ENCODE measurements at places on chromosomes 3 and 15.

DNA sequence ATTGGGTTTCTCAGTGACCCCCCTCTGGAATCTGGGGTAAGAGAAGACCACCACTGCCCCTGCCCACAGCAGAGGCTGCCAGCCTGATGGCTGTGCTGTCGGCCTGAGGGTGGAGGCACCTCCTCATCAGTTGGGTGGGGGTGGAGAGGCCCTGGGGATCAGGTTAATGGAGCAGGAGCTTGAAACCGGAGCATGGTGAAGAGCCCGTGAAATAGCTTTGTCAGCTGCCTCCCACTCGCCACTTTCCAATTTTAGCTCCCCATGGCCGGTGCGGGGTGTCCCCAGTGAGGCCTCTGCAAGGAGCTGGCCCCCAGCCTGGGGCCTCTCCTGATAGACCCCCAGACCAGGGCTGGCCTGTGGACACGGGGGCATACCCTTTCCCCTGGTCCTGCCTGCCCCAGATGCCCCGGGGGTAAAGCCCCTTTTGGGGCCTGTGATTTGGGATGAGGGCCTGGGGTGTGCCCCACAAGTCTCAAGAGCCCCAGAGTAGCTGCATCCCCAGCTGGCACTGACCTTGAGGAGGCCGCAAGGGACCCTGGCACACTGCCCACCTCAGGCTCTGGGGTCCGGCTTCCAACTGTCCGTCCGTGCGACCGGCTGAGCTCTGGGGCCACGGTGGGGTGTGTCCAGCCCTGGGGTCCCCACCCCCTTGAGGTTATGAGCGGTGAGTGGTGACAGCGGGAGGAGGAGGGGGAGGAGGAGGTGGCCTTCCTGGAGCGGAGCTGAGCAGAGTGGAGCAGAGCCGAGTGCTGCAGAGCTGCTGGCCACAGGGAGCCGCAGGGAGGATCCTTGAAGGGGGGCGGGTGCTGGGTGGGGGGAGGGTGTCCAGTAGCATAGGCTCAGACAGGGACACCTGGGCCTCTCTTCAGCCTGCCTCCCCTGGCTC, at the start of gene HHATL:
HHATL (minus strand) TSS at position 733 of the 886 bp plus-strand sequence. CDS start 1,972 bp downstream, outside the sequence.
- no peak for DNase-seq

DNA sequence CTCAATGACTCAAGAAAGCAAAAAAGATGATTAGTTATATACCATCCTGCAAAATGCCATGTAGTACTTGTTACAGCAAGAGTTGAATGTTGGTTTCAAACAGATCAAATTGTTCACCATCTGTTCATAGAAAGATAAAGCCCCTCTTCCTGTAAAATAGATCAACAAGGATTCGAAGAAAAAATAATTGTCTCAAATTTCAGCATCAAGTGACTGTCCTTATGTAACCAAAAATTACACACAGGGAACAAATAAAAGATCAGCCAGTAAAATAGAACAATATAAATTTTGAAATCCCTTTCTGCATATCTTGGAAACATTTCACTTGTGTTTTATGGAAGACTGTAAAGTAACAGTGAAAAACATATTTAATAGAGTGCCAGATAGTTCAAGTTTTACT, 165.1 kb upstream of the STAC start:
- no peak for DNase-seq

- no peak for DNase-seq
Measured at GRCh38 chr3:27166888-27167287, 202.3 kb downstream of the NEK10 start.

DNA sequence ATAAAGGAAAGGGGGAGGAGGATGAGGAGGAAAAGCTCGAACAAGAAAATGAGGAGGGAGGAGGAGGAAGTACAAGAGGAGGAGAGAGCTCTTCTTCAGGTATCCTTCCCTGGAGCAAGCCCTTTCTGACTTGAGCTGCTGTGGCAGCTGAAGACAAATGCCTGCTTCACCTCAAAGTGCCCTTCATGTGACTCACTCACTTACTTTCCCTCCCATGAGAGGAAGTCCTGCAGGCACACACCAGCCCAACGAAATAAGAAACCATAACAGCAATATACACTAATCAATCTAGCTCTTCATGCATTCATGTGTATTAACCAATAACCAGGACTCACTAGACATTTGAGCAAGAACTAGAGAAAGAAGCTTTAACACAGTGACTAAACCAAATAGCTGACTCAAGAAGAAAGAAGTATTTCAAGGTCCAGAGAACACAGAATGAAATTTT, 251.9 kb downstream of the IGSF11 start:
- DNase-seq, result no peak

DNA sequence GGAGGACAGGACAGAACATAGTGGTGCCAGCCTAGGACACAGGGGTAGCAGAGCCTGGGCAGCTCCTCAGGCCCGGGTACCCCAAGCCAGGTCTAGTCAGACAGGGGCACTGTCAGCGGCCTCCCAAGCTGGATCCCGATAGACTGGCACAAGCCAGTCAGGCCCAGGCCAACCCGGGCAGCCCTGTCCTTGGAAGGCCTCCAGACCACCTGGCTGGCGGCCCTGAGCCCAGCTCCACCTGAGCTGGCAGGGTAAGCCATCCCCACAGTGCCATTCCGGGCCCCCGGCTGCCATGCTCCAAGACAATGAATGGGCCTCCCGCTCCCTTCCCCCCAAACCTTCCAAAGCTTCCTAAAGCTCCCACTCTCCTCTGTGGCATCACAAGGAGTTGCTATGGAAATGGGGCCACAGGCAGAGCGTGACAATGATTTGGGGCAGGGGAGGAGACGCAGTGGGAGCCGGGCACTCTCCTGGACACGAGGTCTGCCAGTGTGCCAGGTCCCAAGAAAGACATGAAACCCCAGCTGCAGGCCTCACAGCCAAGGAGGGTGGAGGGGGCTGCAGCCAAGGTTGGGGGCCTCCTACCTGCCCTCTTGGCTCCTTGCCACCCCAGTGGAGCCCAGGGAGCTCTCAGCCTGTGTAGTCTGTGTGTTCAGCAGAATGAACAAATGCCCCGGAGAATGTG, 165.6 kb upstream of the LINGO1 start:
- DNase-seq, result no peak

GRCh38 chr15:51547656-51548055, 74.9 kb downstream of the DMXL2 start:
- DNase-seq, result no peak

DNA sequence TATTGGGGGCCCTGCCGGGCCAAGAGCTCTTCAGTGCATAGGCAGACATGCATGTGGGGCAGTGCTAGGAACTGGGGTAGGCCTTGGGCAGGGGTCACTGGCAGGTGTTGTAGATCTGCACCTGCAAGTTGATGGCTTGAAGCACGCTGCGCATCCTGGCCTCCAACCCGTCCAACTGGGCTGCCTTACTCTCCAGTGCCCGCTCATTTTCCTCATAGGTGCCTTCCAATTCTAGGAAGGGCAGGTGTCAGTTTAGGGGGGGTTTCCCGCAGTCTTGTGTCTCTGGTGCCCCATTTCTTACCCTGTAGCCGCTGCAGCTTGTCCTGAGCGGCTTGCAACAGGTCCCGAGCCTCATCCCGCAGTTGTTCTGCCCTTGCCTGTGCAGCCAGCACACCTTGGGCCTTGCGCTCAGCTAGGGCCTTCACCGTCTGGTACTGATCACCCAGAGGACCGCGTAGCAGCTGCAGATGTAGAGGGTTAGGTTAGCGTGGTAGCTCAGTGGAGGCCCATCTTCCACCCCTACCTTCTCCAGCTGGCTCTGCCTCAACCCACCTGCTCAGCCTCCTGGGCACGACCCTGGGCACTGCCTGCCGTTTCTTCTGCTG, 611 bp upstream of the USP19 start:
- DNase-seq, result no peak

DNA sequence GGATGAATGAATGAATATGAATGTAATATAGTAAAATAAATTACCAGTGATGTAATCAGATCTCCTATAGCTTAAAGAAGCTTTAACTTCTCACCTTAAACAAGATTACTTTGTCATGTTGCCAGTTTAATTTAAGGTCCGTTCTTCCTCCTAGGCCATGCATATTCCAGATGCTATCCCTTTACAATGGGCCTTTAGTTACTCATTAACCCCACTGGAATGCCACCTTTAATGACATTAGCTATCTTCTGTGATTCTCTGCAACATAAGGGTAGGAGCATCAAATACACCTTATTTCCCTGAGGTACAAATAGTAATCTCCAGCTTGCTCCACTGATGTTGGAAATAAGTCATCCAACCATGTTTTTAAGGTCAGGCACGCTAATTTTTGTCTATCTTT, 63.0 kb upstream of the TIMP4 start:
- DNase-seq, result no peak

DNA sequence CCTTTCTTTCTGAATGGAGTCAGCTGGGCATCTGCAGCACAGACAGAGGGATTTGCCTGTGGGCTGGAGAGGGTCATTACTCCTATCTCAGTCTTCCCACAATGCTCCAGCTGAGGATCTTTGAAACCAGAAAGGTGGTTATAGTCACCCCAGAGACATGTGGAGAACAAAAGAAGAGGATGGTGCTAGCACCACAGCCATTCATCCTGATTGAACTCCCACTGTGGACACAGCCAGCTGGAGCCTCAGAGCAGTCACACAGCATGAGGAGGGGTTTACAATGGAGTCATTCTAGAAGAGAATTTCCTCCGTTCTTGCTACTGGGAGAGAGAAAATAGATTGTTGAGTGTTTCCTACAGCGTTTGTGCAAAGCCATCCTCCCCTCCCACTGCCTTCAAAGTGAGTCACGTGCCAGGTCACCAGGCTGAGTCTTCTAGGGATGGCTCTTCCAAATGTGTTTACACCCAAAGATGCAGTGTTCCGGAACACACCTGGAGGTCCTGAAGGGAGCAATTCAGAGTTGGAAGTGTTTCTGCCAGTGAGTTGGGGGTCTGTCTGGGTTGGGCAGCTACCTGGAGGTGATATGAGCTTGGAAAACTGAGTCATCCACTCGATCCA, 18.9 kb upstream of the GREM1 start:
- DNase-seq, result no peak

GRCh38 chr15:32042269-32042972, 12.1 kb downstream of the CHRNA7 start:
- no peak for DNase-seq

- DNase-seq, result no peak
Measured at GRCh38 chr3:192082730-192083660, 622.0 kb downstream of the PYDC2 start.

- peak; percentile 3 for DNase-seq
Measured at GRCh38 chr3:112391648-112392047, 58.7 kb downstream of the CD200 start.

- no peak for DNase-seq
Measured at GRCh38 chr15:74454764-74455500, 6.0 kb downstream of the UBL7 start.

DNA sequence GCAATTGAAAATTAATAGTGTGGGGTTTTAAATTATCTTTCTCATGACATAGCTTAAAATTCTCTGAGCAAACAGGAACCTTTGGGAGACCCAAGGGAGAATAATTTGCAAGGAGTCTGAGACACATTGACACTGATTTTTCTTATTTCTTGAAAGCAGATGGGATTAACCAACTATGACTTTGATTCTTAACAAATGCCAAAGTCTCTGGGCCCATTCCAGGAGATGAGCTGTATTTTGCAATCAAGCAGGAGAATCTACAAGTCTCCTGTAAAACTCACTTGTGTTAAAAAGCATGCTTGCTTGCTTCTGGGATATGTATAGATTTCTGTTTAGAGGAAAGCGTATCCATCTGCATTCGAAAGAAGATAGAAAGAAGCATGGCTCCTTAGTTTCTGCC, 71.3 kb upstream of the STT3B start:
- DNase-seq, result no peak
